Activated CD4-positive, alpha-beta T cell treated with anti-CD3 and anti-CD28 coated beads for 36 hours (primary cell): ENCODE measurements at places on chromosomes 16 and 17. TPM values are rescaled to one million over a fixed set of nuclear protein-coding genes. Genes with fewer than 3 reads are reported as not detected.

Gene CEP112
- 2.8 TPM for total RNA-seq

DNA sequence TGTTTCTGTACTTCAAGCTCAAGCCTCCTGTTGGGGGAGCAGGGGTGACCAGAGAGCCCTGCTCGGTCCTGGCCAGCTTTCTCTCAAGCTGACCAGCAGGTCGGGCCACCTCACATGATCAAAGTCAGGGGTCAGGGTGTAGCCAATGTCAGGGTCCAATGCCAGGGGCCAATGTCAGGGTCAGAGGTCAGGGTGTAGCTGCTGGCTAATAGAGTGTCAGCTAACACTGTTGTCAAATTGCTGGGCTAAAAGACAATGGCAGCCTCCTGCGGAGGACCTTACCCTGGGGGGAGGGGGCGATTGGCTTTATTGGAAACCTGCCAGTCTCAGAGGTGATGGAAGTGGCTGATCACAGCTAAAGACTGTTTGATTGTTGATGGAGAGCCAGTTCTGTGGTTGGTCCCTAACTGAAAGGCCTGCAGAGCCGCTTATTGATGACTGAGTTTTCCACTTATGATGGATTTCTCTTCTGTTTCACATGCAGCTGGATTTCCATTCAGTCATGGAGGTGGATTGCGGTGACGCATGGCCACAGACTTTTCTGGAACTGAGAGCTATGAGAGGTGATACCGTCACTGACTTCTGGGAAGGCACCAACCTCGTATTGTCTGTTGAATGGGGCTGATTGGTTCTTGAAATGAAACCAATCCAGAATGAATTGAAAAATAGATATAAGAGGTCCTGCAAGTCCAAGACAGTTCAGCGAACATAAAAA, 97.4 kb upstream of the ZFHX3 start:
- no peak for DNase-seq
- no peak overlapping the region for H3K4me3 ChIP-seq
- H3K4me1 ChIP-seq = no peaks in the 10 kb centered on the region

Gene VPS9D1
- total RNA-seq = 2.6 TPM

Gene ADGRG3
- total RNA-seq = not detected

DNA sequence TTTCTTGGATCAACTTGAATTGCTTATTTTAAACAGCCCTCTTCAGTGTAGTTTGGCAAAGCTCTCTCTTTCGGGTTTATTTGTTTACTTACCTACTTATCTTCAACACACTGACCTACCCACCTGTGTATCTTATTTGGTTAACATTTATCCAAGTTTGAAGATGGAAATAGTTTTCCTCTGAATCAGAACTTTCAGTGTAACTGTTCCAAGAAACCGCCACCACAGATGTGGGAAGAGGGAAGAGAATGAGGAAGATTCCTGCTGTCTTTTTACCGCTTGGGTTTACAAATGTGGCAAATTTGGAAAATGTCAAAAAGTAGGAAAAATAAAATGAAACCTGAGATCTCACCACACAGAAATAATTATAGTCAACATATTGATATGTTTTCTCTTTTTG, 115.8 kb downstream of the MSI2 start:
- peaks cover 14% of the 10 kb centered on the region for H3K36me3 ChIP-seq
- no peak for DNase-seq
- H3K27ac ChIP-seq = no peak overlapping the region
- H3K27me3 ChIP-seq = no peaks in the 10 kb centered on the region

DNA sequence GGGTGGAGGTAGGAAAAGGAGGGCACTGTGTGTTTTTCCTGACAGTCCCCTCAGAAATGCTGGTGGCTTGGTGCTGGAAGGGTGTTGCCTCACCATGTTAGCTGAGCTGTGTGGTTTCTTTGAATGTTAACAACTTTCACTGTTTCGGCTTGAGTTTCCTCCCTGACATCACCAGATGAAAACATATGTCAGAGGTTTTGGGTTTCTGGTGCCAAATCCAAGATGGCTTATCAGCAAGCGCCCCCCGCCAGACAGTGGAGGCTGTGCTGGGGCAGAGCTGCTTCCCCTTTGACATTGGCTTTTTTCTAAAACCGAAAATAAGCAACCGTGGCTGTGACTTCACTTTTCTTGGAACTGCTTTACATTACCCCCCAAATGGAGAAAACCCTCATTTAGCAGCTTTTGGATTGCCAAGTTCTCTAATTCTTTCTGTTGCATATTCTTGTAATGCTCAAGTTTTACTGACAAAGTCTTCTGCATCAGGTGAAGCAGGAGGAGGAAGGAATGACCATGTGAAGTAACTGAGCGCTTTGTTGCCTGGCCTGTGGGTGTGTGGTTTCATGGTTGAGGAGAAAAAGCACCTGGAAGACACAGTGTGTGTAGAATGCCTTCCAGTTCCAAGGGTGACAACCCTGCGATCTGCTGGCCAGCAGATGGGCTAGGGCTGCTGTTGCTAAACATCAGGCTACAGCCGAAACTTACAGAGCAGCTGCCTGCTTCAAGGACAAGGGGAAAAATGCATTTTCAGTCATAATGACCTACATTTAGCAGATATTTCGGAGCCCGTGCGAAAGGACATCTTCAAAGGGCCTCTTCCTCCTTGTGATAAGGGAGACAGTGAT, 9.7 kb downstream of the RMI2 start:
- peaks cover 4% of the 10 kb centered on the region for H3K27me3 ChIP-seq
- DNase-seq = peak; percentile 90
- peak overlapping the region; percentile 95 for H3K27ac ChIP-seq
- peaks cover 33% of the 10 kb centered on the region for H3K36me3 ChIP-seq
- H3K4me3 ChIP-seq = peak overlapping the region; percentile 46
- peaks cover 65% of the 10 kb centered on the region for H3K4me1 ChIP-seq
